BJ (cell line): ENCODE measurements at places on chromosomes 2 and 18.

GRCh38 chr2:190875891-190876290, 4.7 kb upstream of the GLS start:
- no peak for DNase-seq

DNA sequence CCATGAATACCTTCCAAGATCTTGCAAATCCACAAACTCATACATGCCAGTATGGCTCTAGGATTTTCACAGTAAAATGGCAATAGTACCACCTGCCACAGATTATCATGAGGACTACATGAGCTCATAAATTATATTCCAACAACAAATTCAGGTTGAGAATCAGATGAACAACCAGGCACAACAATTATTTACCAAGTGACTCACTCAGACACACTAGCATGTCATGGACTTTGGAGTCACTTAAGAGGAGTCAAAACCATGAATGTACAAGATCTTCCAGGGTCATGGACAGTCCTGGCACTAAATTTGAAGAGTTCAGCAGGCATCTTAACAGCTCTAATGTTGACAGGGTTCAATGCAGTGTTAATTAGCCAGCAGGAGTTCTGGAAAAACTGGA, 34.4 kb upstream of the BZW1 start:
- DNase-seq: no peak

DNA sequence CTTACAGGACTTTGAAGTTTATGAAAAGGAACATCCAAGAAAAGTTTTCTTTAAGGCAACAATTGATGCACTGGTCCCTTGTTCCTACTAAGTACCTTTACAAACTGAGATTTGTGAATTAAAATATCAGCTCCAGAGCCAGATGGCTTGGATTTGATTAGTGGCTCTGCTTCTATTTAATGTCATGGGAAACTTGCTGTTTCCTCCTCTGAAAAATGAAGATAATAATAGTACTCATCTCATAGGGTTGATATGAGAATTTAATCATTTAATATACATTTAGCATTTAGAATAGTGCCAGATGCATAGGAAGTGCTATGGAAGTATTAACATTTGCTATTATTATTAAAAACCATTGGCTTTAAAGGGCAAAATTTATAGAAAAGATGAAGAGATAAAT, 2.6 kb upstream of the GAREM1 start:
- no peak for DNase-seq

DNA sequence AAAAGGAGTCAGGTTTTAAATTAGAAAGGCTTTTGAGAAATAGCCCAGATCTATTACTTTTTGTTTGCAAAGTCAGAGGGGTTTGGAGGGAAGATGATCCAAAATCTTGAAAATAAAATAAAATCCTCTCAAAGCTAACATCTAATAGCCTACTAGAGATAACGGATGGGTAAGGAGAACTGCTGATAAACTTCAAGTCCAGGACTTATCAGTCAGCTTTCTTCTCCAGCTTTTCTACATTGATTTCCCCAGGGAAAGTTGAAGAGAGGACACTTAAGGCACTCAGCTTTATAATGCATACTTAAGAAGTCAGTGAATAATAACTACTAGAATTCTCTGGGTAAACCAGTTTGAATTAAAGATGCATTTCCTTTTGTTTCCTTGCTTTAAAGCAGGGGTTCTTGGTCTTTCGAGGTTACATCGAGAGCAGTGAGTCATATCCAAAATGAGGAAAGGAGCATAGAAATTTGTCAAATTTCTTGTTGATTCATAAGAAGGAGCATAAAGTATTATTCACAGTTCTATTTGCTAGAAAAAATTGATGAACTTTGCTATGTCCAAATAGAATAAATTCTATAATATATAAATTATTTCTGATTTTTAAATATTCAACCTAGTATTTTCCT, 43.2 kb upstream of the ITPRID2 start:
- DNase-seq: no peak

DNA sequence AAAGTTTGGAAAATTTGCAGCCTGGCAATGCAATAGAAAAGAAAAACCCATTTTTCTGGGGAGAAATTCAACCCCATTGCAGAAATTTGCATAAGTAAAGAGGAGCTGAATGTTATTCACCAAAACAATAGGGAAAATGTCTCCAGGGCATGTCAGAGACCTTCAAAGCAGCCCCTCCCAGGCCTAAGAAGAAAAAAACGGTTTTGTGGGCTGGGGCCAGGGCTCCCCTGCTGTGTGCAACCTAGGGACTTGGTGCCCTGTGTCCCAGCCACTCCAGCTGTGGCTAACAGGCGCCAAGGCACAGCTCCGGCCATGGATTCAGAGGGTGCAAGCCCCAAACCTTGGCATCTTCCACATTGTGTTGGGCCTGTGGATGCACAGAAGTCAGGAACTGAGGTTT, 224.5 kb downstream of the TXNL1 start:
- no peak for DNase-seq

DNA sequence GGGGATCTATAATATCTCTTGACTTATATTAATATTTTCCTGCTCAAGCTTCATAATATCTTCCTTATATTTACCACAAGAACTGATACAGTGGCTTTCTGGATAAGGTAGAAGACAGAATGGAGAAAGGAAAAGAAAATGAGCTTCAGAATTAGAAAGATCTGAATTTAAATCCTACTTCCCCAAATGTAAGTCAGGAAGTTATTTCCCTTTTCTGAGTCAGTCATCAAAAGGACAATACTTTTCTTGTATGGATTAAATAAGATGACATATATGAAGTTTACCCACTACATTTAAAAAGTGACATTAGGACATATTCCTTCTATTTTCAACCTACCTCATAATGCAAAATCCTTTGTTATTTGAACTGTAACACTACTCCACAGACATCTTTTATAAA, 19.0 kb downstream of the KRCC1 start:
- DNase-seq: no peak

DNA sequence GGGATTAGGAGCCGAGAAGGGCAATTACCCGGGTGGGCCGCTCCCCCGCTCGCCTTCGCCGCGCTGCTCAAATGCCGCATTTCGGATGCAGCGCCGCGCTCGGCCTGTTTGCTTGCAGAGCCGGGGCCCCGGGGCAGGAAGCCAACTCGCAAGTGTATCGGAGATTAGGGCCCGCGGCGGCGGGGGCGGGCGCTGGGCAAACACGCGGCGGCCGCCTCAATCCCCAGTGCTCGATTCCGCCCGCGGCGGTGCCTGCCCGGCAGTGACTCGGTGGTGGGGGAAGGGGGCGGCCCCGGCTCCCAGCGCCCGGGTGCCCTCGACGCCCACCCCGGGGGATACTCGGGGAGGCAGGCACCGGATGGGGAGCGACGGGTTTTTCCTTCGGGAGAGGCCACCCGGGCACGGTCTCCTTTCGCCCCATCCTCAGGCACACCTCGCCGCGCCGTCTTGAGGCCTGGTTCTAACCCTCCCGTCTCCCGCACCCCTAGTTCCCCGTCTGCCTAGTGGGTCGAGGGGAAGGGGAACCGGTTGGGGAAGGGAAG, 26.6 kb upstream of the NOTO start:
- DNase-seq: no peak

GRCh38 chr2:96579422-96579821, 42.9 kb downstream of the ARID5A start:
- DNase-seq: no peak

DNA sequence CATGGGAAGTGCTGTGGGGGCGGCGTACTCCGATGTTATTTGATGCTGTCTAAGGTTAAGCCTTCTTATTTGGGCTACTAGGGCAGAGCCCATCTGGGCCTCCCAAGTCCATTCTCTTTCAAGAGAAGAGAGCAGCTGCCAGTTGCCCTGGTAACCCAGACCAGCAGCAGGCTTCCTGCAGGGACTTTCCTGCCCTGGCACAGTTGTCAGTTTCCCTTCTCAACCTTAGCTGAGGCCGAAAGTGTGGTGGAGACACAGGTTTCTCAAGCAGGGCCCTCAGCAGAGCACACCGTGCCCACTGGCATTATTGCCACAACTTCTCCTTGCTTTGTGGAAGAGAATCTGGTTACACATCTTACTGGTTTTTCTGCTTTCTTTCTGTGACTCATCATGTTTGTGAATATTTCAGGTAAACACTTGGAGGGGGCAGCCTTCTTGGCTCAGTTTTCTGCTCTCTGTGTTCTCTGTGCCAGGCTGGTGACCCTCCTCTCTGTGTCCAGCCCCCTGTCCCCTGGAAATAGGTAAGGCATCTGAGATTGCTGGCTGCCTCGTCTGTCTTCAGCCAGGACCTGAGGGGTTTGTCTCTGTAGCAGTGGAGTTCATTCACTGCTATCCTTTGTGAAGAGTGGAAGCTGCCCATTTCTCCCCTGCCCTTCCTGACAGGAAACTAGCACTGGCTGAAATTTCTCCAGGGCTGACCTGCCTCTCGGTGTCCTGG, 111.0 kb downstream of the B3GNT2 start:
- DNase-seq: no peak

DNA sequence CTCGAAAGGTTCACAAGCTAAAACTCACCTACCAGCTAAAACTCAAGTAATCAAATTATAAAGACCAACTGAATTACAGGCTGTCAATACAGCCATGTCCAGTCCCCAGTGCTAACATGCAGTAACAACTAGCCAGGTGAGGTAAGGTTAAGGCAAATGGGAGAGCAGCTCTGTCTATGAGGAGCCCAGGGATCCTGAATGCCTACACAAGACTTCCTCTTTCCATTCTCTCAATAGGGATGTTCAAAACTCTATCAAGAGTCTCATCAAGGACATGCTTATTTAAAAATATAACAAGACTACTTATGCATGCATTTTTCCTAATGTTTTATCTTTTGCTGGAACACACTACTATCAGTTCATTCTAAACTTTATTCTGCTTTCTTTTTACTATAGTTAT, 20.4 kb downstream of the REV1 start:
- DNase-seq: no peak

DNA sequence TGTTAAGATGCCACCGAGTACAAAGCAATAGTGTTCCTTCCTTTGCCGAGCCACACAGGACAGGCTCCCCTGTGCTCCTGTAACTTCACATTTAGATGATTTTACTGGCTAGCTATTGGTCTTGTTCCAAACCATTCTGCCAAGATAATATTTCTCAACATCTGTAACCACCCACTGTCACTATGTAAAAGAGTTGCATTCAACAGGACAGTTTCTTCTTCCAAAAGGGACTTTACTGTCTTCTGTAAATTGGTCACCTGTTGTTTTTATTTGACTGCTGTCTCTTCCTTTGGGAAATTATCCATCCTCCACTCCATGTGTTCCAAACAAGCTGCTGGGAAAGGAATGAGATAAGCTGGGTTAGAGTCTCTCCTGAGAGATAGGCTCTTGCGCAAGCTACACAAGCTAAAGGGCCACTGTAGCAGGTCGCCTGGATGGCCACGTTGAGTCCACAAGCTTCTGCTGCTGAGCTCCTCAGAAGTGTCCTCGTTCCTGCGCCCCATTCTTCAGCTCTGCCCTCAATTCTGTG, 14.4 kb upstream of the BZW1 start:
- no peak for DNase-seq

DNA sequence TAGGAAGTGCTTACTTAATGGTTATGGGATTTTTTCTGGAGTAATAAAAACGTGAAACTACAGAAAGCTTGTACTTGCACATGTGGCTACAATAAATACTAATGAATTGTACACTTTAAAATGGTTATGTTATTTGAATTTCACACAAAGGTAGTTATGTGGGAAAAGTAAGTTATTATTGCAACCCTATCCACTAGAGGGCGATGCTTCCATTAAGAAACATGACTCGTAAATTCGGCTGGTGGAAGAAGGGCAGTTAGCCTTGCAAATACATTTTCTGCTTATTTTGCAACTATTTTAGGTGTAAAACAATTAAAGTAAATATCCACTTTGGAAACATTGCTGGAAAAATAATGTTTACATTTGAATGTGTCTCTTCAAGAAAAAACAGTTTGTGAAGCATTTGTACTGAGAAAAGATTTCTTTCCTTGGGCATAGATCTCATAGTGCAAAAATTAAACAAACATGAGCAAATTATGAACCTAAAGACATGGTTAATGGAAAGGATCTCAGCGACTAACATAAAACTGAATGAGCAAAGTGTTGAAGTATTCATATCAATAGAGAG, 68.1 kb upstream of the CSRNP3 start:
- peak; percentile 22 for DNase-seq
